Upper lobe of left lung (tissue), 6 donors: ENCODE measurements at places on chromosomes 16 and 17. TPM values are rescaled to one million over a fixed set of nuclear protein-coding genes. Genes with fewer than 3 reads are reported as not detected.

DNA sequence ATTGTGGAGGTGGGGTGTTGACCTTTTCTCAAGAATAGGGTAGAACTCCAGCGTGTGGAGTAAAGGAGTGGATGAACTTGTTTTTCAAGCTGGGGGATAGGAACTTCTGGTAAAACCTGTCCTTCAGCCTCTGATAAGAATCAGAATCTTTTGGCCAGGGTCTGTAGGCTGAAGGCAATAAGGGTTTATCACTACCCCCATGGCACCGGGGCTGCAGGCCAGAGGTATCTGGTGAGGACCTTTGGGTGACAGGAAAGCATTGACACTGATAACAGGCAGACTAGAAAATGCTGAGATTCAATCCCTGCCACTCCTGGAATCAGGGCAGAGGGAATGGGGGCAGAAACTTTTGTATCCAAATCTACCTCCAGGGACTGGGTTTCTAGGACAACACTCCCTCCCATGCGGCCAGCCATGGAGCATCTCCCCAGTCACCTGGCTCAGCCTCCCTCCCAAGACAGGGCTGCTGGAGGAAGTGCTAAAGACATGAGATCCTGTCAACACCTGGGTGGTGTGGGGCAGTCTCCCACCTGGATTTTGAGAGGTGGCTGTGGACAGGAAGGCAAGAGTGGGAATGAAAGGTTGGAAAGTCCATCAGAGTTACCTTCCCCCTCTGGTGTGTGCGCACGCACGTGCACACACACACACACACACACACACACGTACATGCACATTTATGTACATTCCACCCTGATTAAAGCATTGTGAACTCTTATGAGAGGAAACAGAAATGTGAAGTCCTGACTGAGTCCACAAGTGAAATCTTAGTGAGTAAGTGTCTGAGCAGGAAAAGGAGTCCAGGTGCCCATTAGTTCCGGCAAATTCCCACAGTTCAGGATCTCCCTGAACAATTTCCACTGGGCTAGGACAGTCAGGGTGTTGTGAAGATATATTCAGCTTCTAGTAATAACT lies 53.1 kb upstream of the MARCHF10 start:
- DNase-seq, result peak; percentile 26

GRCh38 chr16:380762-381011 lies 1.1 kb downstream of the PGAP6 start:
- DNase-seq, result no peak

DNA sequence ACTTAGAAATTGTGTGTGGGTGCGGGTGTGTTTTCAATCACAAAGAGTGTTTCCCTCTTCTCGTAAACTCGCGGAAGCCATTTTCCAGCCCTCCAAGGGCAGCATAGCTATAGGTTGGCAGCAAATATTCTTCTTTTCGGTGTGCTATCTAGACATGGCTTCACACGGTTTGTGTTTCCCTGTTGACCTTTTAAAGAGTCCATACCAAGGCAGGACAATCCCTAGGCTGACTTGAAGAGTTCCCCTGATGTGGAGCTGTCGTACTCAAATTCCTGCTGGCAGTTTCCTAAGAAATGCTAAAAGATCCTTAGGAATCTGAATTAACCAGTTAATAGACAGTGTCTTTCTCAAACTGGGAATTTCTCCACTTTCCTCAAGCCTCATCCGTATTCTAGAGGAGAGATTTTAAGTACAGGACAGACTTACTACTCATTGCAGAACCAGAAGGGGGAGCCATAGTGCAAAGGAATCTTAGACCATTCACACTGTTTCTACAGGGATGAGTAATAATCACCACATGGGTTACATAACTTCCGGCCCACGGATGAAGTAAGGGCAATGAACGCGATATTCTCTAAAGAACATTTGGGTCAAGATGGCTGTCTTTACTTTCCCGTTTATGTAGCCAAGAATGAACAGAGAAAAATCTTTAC lies 288.6 kb upstream of the ELAC2 start:
- DNase-seq, result no peak

DNA sequence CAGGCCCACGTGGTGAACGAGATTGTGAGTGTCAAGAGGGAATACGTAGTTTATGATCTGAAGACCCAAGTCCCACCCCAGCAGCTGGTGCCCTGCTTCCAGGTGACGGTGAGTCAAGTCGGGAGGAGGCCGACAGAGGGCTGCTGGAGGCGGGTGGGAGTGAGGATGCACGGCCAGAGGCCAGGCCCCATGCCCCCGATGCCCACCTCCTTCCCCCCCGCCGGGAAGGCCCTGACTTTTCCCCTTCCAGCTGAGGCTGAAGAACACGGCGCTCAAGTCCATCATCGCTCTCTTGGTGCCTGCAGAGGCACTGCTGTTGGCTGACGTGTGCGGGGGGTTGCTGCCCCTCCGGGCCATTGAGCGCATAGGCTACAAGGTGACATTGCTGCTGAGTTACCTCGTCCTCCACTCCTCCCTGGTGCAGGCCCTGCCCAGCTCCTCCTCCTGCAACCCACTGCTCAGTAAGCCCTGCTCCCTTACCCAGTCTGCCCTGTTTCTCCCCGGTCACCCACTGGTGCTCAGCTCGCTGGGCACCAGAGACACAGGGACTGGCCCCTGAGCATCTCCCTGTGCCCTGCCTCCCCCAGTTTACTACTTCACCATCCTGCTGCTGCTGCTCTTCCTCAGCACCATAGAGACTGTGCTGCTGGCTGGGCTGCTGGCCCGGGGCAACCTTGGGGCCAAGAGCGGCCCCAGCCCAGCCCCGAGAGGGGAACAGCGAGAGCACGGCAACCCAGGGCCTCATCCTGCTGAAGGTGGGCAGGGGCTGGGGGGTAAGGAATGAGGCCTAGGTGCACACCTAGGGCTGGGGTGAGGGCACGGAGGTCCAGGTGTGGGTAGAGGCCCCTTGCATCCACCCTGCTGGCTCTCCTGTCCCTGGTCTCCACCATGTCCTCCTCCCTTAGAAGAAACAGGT lies 2.6 kb downstream of the ZACN start:
- DNase-seq, result no peak

GRCh38 chr17:57312242-57312641 lies 55.9 kb downstream of the MSI2 start:
- DNase-seq, result no peak

DNA sequence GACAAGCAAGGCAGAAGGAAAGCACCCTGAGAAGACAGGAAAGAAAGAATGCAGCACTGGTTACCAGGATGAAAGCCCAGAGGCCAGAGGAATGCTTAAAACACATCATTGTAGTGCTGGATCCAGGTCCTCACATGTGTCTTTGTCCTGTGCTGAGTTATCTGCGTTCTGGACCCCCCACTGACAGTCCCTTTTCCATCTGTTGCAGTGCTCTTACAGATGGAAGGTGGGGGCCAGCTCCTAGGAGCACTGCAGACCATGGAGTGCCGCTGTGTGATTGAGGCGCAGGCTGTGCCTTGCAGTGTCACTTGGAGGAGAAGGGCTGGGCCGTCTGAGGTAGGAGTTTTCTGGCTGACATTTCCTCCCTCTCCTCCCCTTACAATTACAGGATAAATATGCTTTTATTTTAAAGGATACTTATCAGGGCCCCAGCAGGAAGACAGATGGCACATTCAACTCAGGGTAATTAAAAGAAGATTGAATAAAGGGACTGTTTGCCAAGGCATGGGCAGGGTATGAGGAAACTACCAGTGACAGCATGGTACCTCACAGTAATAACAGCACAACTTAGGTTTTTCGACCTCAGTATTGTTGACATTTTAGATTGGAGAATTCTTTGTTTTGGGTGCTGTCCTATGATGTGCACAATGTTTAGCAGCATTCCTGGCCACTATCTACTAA lies 3.0 kb downstream of the EME1 start:
- no peak for DNase-seq

- no peak for DNase-seq
These were observed 3.8 kb upstream of the P4HB start for GRCh38 chr17:81863833-81864768.

FZD2 gene
- total RNA-seq, result 5.6 TPM

TMEM100 gene
- 89.1 TPM for total RNA-seq

STAT3 gene
- 335 TPM for total RNA-seq
